Cerebellar nuclear complex (tissue), 1 donor: ENCODE measurements at places on chromosomes 3 and 15.

GRCh38 chr3:35969406-35969805 lies 330.1 kb downstream of the ARPP21 start:
- DNase-seq = no peak

GRCh38 chr3:128573707-128574162 lies 76.9 kb downstream of the RPN1 start:
- DNase-seq = no peak

DNA sequence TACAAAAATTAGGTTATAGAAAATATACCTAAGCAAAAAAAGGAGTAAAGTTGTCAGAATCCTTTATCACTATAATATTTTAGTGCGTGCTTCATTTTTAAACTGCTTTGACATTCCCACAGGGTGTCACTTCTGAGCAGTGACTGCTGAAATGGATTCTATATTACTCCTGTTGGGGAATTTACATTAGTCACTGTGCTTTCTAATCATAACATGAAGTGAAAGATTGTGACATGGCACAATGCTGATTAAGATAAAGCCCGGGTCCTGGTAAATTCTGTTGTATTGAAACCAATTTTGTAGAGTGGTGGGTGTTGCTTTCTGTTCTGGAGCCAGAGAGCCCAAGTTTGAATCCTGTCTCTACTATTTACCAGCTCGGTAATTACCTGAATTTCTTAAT lies 36.4 kb upstream of the EHHADH start:
- DNase-seq = no peak

GRCh38 chr3:54660714-54661132 lies 267.1 kb downstream of the LRTM1 start:
- DNase-seq = no peak

- no peak for DNase-seq
Observed at GRCh38 chr3:75985432-75985831, 200.1 kb upstream of the ZNF717 start.
